Astrocyte of the cerebellum (primary cell): ENCODE measurements at places on chromosomes 1 and 21.

GRCh38 chr1:1063945-1064831, 9.9 kb downstream of the RNF223 start:
- DNase-seq: peak; percentile 80

DNA sequence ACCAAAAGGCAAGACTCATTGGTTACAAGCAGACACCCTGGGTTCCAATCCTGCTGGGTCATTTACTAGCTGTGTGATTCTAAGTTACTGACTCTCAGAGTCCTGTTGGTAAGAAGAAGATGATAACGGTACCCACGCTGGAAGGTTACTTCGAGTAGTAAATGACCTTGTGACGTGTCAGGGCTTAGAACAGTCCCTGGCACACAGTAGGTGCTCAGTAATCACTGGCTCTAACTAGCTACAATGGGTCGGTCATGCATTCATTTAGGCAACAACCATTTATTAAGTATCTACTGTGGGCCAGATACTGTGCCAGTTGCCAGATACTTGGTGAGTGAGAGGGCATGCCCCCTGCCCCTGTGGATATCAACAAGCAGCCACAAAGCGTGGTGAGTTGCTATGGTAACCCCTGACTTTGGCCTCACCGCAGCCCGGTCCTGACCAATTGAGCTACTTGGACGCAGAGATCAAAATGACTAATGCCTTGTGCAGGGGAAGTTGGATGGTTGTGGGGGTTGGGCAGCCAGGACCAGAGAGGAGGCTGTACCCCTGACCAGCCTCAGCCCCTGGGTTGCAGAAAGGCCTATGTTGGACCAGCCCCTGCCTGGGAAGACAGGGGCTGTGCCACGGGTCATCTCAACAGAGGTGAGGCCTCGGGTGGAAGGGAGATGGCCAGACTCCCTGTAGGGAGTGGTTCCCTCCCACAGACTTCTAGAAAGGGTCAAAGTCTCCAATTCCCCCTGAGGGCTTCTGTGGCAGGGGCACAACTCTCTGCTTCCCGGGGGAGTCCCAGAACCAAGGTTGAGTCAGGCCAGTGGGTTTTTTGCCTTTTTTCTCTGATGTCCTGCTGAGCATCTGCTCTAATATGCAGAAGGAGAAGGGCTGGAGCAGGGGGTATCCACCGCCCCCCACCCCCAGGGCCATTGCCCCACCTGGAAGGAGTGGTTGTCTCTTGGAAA, 16.0 kb downstream of the DHRS3 start:
- DNase-seq: peak; percentile 70

DNA sequence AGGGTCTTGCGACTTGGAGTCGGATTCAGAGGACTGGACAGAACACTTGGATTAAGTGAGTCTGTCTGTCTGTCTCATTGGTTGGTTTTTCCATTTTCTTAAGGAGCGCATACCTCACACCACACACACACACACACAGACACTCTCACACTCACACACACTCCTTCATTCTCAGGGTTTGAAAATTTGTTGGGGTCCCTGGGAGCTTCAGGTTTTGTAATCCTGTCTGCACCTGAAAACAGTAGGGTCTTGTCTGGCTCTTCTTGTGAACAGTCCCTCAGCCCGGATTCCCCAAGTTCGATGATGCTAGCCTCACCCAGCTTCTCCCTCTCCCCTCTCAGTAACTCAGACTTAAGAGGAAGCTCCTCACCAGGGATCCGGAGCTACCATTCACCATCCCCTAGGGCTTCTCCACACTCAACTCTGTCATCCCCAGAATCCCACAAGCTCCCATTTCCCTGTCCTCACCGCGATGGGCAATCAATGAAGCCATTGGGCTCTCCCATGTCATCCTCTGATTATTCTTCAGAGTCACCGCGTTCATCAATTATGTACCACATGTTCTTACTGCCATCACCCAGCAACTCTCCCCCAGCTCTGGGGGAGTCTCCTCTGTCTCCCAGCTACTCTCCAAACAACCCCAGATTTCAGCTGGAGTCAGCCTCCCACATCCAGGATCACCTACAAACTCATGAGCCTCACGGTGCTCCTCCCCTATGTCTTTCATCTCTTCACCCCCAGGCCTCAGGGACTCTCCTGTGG, 1530.9 kb upstream of the TPTE start:
- DNase-seq: no peak

GRCh38 chr1:61742620-61743430, 545 bp downstream of the PATJ start:
- DNase-seq: no peak

- DNase-seq: no peak
These were observed 16.4 kb upstream of the KANK4 start for GRCh38 chr1:62335656-62336055.

DNA sequence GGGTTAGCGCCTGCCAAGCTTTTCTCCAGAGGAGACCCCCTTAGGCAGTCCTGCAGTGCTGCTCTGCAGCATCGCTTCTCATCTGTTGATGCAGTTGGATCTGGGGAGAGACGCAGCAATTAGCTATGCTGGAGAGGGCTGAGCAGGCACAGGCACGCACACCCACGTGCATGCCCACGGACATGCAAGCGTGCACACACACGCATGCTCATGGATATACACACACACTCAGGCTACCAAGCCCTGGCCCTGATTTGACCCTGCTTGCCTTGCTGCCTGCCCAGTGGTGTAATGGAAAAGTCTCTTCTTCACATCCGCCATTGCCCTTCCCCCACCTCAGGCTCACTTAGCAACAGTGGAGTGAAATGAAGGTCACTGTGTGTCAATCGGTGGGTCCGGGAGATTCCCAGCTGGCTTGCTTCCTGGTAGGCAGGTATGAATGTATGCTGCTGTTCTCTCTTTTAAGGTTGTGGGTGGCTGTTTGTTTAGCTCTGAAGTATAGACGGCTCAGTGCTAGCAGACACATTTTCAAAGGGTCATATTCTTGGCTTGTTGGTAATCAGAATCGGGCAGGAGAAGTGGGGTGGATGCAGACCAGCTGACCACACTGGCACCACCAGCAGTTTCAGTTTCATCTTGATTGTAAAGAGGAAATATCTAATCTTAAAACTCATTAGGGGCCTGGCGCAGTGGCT, 9.5 kb downstream of the ATP1B1 start:
- DNase-seq: no peak

GRCh38 chr1:99525331-99525730, 120.6 kb upstream of the PALMD start:
- DNase-seq: no peak

- no peak for DNase-seq
These were observed 29.4 kb downstream of the RCSD1 start for GRCh38 chr1:167659450-167659849.
